Fibroblast of skin of left quadriceps (primary cell): ENCODE measurements at places on chromosomes 1 and 21.

DNA sequence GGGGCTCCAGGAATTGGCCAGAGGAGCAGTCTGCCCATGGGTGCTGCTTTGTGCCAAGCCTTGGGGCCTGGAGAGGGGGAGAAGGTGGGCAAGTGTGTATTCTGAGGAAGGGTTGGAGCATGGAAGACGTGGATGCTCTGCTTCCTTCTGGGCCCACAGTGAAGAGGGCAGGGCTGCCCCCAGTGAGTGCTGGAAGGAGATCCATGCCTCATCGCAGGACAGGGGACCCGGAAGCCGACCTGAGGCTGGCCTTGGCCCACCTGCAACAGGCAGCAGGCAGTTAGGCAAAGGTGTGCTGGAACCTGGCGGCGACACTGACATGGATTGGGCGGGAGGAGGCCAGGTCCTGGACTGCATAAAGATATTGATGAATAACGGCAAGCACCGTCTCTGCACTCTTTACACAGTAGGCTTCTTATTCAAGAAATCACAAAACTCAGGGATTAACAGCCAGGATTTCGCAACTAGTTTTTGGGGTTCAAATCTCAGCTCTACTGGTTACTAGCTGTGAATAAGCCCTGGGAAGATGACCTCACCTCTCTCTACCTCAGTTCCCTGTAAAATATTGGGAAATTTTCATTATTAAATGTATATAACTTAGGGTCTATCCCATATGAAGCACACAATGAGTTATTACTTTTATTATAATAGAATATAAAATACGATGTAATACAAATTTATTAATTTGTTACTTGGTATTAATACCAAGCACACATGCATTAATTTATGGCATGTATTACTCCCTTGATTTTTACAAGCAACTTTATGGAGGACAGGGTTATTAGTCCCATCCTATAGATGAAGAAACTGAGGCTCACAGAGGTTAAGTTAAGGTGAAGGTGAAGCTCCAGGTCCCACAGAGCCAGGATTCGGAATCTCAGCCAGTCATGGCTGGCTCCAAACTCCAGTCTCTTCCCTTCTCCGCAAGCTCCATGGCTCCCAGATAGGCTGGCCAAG lies 62.3 kb downstream of the DHRS3 start:
- no peak for DNase-seq

DNA sequence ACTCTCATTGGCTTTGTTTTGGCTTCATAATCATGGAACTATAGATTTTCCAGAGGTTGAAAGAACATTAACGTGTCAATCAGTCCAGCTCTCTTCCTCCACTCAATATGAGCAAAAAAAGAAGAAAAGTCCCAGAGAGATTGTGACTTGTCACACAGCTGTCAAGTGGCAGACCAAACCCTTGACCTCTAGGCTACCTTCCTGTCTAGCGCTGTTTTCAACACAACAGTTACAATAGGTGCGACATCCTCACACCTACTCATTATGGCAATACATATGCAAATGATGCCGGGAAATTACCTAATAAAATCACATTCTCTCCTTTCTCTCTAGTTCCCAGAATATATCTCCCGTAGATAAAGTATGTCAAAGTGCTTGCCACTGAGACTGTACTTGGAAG lies 1.1 kb downstream of the WARS2 start:
- DNase-seq, result no peak

DNA sequence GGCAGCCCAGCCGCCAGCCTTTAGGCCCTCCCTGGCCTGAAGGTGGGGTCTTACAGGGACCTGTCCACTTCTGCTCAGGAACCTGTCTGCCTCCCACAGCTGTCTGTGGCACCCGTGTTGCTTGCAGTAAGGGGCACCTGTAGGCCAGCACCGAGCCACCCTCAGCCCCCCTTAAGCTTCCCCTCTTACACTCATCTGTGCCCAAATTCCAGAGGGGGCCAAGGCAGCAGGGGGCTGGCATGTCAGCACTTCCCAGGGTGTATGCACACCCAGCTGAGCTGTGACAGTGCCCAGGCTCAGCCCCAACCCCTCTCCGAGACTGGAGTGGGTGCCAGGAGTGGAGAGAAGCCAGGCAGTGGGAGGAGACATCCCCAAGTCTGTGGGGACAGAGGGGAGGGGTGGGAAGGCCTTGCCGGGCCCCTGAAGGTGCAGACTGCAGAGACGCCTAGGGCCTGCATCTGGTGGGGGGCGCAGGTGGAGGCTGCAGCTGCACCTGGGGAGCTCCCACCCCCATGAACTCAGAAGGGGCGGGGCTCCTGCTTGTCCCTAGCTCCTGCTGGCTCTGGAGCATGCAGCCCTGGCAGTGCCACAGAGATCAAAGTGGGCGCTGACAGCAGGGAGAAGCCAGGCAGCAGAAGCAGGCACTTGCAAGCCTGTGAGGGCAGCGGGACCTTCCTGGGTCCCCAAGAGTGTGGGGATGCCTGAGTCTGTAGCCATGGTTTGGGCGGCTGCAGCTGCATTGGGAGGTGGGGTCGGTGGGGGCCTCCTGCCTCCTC lies 5.4 kb upstream of the SLC2A7 start:
- DNase-seq, result no peak

DNA sequence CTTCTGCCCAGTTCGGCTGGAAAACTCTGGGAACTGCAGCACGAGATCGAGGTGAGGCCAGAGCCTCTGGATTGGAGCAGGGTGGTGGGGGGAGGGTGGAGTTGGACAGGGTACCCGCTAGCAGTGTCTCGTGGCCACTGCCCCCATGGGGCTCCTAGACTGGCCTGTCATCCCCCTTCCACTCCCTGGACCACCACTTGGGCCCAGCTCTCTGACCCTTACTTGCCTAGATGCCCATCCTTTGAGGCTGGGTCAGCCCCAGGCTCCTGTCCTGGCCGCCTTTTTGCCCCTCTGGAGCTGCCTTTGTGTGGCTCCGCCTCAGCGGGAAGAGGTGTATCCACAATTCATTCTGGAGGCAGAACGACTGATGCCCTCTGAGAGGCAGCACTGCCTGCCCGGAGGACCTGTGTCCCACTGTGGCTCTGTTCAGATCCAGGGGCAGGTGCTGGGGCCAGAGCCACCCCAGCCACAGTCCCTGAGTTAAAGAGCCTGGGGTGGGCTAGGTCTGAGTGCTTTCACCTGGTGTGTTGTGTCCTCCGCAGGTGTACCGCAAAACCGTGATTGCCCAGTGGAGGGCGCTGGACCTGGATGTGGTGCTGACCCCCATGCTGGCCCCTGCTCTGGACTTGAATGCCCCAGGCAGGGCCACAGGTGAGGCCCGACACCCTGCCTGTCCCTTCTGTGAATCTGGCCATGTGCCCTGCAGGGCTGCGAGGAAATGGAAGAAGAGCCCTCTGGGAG lies 17.7 kb downstream of the FAAH start:
- DNase-seq, result no peak

DNA sequence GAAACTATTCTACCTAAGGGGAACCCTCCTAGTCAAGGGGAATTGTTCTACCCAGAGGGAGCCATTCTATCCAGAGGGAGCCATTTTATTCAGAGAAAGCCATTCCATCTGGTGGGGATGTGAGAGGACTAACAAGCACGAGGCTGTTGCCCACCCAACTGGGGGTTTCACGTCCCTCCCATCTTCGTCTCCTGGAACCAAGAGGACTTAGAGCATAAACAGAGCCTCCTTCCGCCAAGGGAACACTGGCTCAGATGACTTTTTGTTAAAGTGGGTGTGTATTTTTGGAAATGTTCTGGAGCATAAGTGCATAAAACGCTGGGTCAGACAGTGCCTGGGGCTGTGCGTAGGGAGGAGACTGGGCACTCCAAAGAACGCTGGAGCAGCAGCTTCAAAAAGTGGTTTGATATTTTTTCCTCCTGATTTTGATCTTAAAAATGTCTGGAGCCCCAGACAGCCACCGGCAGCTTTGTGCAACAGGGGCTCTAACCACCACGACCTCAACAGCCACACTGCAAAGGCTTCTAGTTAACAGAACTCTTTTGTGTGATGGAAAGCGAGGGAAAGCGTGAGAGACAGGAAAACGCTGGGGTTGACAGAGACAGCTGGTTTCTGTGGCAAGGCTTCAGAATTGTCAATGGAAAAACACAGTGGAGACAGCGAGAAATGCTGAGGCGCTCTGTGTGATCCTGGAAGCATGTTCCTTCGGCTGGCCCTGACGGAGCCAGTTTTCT lies 363.6 kb upstream of the CAMK1G start:
- no peak for DNase-seq

GRCh38 chr21:33968080-33968994 lies 52.7 kb upstream of the ATP5PO start:
- DNase-seq, result peak; percentile 83

GRCh38 chr1:234473118-234473517 lies 5.9 kb downstream of the TARBP1 start:
- DNase-seq, result no peak

GRCh38 chr1:16351456-16351993 lies 755 bp downstream of the FBXO42 start:
- no peak for DNase-seq

- no peak for DNase-seq
Measured at GRCh38 chr1:186443638-186444037, 17.3 kb downstream of the PDC start.

- DNase-seq, result no peak
Measured at GRCh38 chr1:59718064-59718988, 96.4 kb upstream of the HOOK1 start.

DNA sequence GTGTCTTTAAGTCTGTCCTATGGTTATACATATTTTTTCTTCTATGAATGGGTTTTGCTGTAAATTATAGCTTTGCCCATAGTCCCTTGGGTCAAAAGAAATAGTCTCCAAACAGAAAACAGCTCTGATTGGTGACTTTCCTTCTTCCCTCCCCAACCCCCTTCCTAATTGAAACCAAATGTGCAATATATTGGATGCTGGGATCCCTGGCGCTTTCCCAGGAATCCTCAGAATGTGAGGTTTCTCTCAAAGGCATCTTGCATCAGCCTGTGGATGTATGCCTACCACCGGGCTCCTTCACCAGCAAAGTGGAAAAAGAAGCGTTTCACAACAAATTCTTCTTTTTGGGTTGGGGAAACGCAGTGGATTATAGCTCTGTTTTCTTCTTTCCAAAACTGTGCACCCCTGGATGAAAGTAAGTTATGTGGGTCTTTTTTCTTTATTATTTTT lies at the start of gene DDR2:
TSS of gene DDR2 (plus strand) at position 248 of the 450 bp plus-strand sequence. CDS start 86,600 bp downstream, outside the sequence.
- peak; percentile 100 for DNase-seq

DNA sequence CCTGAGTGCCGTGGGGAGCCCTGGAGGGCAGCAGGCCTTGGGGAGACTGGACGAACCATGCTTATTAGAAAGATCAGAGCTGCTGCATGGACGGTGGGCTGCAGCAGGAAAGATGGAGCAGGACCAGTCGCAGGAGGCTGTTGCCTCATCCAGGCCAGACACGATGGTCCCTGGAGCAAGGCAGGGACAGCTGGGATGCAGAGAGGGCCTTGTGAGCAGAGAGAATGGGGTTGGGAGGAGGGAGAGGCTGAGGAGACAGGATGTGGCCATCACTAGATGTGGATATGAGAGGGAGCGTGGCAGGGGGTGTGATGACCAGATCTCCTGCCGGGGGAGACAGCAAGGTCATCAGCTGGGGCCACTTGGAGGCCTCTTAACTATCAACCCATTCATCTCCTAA lies 727.6 kb downstream of the PTPRU start:
- no peak for DNase-seq

GRCh38 chr1:179079113-179079761 lies 2.6 kb upstream of the TOR3A start:
- peak; percentile 45 for DNase-seq

- no peak for DNase-seq
Measured at GRCh38 chr1:34858901-34859445, 576 bp downstream of the SMIM12 start.

DNA sequence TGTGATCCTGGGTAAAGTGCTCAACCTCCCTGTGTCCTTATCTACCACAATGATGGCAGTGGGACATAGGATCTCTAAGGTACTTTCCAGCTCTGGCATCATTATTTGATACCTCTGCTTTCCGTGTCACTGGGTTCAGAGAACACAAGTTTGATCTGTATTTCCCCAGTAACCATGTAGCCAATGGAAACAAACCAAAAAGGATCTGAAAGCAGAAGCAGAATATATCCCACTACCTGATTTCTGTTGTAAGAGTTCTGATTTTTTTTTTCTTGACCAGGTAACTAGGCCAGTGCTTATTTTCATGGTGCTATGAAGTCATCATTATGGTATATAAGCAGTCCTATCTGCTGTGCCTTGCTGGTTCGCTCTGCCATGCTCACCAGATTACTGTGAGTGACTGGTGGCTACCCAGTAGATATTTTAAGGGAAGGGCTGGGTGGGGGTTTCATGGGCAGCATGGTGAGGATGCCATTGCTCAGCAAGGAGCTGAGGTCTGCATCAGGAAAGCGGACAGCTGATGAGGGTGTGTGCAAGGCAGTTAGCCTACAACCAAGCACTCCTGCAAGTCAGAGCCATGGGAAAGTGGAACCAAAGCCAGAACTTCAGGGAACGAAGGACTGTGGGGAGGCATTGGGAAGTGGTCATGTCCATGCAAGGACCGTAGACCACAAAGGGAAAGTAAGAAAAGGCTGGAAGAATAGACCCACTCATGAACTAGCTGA lies 104.9 kb upstream of the EDEM3 start:
- no peak for DNase-seq

GRCh38 chr1:42128499-42128898 lies 24.7 kb upstream of the GUCA2B start:
- no peak for DNase-seq

GRCh38 chr1:82486969-82487368 lies 686.2 kb downstream of the ADGRL2 start:
- no peak for DNase-seq
